GM12891 (cell line): ENCODE measurements at places on chromosomes 1 and 21.

DNA sequence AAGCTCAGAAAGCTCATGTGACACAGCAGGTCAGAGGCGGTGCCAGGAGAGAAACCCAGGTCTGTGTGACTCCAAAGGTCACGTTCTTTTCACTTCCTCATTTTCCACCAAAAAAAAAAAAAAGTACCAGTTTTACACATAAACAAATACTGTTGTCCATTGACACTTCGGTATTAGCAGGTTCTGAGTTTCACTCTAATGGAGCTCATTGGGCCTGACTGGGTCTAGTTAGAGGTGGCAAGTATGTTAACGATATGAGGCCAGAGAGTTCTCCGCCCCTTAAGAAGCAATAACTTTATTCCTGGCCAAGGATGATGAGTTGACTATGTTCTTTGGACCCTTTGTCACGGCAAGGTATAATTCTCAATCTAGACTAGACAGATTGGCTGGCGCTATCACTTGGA, 30.0 kb upstream of the SDE2 start:
- peak; percentile 47 for DNase-seq

GRCh38 chr1:21494196-21494595, 15.0 kb upstream of the ALPL start:
- no peak for DNase-seq

DNA sequence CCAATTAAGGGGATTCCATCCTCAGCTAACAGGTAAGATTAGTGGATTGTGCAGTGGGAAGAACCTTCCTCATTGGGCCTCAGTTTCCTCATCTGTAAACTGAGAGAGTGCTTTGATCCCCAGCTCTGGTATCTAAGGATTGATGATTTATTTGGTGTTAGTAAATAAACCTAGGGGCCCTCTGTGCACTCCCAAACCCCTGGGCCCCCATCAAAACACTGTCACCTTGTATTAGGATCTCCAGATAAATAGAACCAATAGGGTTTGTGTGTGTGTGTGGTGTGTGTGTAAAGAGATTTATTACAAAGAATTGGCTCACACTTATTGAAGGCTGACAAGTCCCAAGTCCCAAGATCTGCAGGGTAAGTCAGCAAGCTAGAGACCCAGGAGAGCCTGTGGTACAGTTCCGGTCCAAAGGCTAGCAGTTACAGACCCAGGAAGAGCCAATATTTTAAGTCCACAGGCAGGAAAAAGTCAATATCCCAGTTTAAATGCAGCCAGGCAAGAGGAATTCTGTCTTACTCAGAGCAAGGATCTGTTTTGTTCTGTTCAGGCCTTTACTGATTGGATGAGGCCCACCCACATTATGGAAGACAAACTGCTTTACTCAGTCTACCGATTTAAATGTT, 11.0 kb upstream of the ELK4 start:
- no peak for DNase-seq

DNA sequence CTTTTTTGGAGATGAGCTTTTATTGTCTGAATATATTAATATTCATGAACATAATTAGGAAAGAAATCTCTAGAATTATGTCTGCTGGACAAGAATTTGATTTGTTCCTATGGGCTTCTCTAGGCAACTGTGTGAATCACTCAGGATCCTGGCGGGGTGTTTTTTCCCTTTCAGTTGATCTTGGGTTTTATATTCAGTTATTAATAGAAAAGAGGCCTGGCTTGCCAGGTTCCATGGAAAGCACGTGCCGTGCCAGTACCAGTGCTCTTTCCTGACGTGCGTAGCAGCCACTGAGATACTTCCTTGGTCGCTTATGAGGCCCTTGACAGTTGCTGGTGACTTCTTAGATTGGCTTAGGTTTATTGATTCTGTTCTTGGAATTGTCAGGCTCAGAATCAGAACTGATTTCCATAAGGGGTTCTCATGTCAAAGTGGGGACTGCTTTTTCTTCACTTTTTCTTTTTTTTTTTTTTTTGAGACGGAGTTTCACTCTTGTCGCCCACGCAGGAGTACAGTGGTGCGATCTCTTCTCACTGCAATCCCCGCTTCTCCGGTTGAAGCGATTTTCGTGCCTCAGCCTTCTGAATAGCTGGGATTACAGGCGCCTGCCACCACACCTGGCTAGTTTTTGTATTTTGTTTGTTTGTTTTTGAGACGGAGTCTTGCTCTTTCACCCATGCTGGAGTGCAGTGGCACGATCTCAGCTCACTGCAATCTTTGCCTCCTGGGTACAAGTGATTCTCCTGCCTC, 48.7 kb upstream of the KIF1B start:
- no peak for DNase-seq

DNA sequence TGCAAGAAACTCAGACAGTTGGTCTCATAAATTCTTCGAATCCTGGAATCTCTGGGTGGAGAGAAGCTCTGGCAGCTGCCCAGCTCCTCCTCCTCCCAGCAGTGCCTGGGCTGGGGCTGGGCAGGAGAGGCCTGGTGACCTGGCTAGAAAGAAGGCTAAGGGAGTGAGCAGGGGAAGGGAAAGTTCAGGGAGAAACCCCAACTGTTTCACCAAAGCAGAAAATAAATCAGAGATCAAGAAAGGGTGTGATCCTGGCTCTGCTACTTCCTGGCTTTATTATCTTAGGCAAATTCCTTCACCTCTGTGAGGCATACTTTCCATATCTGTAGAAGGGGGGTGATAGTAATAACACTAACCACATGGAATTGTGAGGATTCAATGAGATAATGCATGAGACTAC, 8.8 kb upstream of the COL16A1 start:
- DNase-seq: no peak

DNA sequence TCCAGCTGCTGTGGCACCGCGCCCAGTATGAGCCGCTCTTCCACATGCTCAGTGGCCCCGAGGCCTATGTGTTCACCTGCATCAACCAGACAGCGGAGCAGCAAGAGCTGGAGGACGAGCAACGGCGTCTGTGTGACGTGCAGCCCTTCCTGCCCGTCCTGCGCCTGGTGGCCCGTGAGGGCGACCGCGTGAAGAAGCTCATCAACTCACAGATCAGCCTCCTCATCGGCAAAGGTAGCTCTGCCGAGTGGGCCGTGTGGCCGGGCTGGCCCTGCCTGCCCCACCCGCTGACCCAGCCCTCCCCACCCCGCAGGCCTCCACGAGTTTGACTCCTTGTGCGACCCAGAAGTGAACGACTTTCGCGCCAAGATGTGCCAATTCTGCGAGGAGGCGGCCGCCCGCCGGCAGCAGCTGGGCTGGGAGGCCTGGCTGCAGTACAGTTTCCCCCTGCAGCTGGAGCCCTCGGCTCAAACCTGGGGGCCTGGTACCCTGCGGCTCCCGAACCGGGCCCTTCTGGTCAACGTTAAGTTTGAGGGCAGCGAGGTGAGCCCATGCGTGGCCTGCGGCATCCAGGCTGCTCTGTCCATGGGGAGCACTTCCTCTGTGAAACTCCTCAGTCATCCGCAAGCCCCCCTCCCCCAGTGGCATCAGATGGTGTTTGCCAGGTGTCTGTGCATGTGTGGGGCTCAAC, 64.2 kb downstream of the PIK3CD start:
- DNase-seq: no peak

GRCh38 chr1:14913482-14914177, 239.9 kb upstream of the TMEM51 start:
- no peak for DNase-seq
